ENCODE measurements at places on chromosomes 13 and 19. TPM values are rescaled to one million over a fixed set of nuclear protein-coding genes. Genes with fewer than 3 reads are reported as not detected.
A peak's percentile ranks its signal among the peaks of the same experiment; 100 is the strongest.

GRCh38 chr19:54266133-54266532 lies 9.1 kb upstream of the LILRB5 start:
- H3K27me3 ChIP-seq: no peaks in the 10 kb centered on the region
- no peak overlapping the region for H3K4me3 ChIP-seq
- H3K36me3 ChIP-seq: no peaks in the 10 kb centered on the region
- H3K4me1 ChIP-seq: no peaks in the 10 kb centered on the region

DNA sequence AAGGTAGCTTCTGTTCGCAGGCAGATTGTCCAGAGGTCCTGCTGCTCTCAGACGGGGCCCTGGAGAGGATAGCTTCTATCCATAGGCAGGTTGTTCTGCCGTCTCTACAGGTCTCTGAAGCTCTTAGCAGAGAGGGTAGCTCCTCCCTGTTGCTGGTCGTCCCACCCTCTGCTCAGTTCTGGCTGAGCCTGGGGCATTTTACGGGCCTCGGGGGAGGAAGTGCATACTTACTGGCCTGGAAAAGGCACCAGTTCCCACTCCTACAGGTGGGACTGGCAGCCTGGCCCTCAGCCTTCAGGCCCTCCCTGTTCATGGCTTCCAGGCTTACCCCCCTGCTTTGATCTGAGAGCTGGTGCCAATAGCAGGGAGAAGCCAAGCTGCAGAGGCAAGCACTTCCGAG lies 42.3 kb downstream of the USPL1 start:
- peak overlapping the region; percentile 19 for H3K27ac ChIP-seq
- peaks cover 16% of the 10 kb centered on the region for H3K36me3 ChIP-seq
- no peaks in the 10 kb centered on the region for H3K27me3 ChIP-seq

Gene KASH5
- not detected for polyA plus RNA-seq

DNA sequence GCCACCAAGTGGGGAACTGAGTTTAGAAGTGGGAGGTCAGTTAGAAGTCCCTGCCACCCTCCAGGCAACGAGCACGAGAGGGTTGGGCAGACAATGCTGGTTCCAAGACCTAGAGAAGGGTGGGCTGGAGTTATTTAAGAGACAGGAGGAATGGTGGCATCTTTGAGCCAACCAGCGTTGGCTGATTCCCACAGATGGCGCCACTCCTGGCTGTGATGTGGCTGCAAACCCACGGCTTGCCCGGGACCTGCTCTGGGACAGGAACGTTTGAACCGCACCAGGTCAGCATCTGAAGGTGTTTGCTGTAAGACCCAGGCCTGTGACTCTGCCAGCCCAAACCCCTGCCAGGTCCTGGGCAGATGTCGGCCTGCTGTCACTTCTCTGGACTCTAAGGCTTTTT lies 42.8 kb downstream of the BICRA start:
- peak overlapping the region; percentile 3 for H3K27ac ChIP-seq
- no peaks in the 10 kb centered on the region for H3K36me3 ChIP-seq
- H3K27me3 ChIP-seq: no peaks in the 10 kb centered on the region
- DNase-seq: no peak
- no peak overlapping the region for H3K4me3 ChIP-seq

DNA sequence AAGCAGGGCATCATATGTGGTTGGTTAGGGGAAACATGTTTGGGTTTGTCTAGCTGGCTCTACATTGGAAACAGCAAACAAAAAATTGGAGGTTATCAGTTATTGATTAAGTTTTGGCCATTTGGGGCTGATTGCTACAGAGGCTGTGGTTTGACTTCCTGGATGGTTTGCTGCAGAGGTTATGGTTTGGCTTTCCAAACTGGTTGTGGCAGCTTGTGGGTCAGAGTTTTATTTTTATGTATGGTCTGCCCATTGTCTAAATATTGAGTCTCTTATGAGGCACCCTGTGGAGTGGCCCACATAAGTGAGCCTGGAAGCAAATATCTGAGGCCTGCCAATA lies 261.6 kb downstream of the GPC5 start:
- DNase-seq: no peak
- H3K4me1 ChIP-seq: no peaks in the 10 kb centered on the region
- no peak overlapping the region for H3K4me3 ChIP-seq
- no peak overlapping the region for H3K27ac ChIP-seq

GRCh38 chr13:107574517-107575210 lies 640.7 kb downstream of the LIG4 start:
- H3K4me1 ChIP-seq: no peaks in the 10 kb centered on the region
- H3K4me3 ChIP-seq: no peak overlapping the region
- DNase-seq: no peak
- no peaks in the 10 kb centered on the region for H3K36me3 ChIP-seq

Gene ZNF181
- polyA plus RNA-seq: 4.4 TPM

- H3K4me3 ChIP-seq: no peak overlapping the region
- no peak for DNase-seq
- no peaks in the 10 kb centered on the region for H3K36me3 ChIP-seq
- H3K27me3 ChIP-seq: no peaks in the 10 kb centered on the region
Observed at GRCh38 chr19:17441241-17442021, 7.0 kb downstream of the TMEM221 start.

DNA sequence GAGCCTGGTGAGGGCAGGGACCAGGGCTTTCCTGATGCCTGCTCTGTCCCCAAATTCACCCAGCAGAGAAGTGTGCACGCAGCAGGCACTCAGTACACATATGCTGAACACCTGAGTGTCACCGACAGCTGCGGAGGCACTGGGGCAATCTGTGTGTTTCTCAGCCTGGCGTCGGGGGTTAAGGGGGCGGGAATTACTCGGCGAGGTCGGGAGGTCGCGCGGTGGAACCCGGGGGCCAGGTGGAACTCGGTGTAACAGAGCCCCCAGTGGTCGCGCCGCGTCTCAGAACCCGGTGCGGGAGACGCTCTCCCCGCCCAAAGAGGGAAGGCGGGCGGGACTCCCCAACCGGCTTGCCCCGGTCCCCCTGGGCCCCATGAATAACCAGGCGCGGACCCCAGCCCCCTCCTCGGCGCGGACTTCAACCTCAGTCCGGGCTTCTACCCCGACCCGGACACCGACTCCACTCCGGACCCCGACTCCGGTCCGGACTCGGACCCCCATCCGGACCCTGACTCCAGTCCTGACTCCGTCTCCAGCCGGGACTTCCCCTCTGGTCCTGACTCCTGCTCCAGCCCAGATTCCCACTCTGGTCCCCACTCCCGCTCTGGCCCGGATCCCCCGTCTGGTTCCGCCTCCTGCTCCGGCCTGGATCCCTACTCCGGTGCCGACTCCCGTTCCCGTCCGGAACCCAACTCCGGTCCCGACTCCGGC lies at the start of gene SELENOV:
Gene SELENOV (plus strand): TSS at position 300 of the 711 bp plus-strand sequence. CDS start 74 bp downstream, at position 374.
- H3K4me1 ChIP-seq: no peaks in the 10 kb centered on the region
- H3K36me3 ChIP-seq: no peaks in the 10 kb centered on the region
- H3K27ac ChIP-seq: no peak within 1 kb of the TSS
- H3K27me3 ChIP-seq: peaks cover 18% of the 10 kb centered on the region

DNA sequence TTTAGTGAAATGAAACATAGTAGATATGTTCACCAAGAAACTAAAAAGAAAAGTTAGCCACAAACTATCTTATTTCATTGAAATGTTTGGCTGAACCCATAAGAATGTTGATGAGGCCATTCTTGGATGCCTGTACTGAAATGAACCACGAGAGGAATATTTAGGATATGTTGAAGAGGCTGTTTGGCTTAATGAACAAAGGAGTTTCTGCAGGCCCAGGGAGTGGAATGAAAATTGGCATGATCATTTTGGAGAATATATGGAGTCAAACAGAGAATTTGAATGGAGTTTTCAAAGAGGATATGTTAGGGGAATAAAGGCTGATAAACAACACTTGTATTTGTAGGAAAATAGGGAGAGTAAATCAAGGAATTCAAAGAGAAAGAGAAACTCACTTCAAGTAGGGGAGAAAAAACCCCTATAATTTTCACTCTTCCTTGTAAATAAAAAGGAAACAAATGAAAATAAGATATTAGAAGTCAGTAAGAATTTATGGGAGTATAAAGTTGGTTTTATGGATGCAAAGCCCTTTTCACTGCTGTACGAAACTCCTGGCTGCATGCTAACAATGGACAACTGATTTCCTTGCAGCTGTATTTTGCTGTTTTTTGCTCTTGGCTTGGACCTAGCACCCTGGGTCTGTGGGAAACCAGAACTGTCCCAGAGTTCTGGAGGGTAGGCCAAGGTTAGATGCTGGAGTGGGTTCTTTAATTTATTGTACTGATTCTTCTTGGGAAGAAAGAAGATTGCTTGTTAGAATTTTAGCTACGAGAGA lies 36.5 kb downstream of the KL start:
- H3K36me3 ChIP-seq: no peaks in the 10 kb centered on the region
- peaks cover 29% of the 10 kb centered on the region for H3K4me1 ChIP-seq
- no peak for DNase-seq
- no peaks in the 10 kb centered on the region for H3K27me3 ChIP-seq
- H3K4me3 ChIP-seq: peak overlapping the region; percentile 7
- peak overlapping the region; percentile 70 for H3K27ac ChIP-seq

Gene ZMYM5
- 6.2 TPM for polyA plus RNA-seq

Gene RYR1
- under 0.01 TPM for polyA plus RNA-seq

DNA sequence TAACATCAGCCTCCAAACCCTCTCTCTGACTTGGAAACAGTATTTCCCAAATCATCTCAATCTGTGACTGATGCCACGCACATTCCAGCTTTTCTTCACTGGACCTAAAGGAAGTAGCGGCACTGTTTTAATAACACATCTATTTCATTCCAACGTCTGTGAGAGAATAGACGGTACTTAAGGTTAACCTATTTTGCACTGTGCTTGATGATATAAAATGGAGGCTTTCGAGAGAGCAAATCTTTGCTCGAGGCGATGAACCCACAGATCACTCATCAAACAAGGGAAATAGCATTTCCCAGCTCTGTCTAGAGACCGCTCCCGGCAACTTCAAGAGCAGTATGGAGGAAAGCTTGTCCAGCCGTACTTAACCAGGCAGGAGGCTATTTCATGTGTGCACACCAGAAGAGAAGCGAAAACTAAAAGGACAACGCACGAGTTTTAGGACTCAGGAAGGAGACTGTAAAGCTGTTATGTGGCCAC lies 2.9 kb downstream of the UBL3 start:
- H3K36me3 ChIP-seq: no peaks in the 10 kb centered on the region
- peaks cover 41% of the 10 kb centered on the region for H3K4me1 ChIP-seq
- H3K27ac ChIP-seq: peak overlapping the region; percentile 99
- no peaks in the 10 kb centered on the region for H3K27me3 ChIP-seq

DNA sequence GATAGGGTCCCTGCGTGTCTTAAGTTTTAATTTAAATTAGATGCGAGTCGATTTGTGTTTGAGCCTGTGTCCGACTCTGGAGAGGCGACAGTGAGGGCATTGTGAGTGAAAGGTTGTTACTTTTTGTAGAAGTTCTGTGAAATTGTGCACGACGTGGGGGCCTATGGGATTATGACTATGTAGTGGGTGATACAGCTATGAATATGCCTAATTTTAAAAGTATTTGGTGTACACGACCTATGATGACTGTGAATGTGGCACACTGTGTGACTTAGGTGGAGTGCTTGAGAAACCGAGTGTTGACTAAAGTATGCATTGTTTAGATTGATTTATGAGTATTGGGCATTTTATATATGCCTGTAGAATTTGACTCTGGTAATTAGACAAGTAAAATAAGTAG lies 646 bp downstream of the ZNF567 start:
- peaks cover 14% of the 10 kb centered on the region for H3K4me1 ChIP-seq
- peak overlapping the region; percentile 83 for H3K4me3 ChIP-seq
- peaks cover 14% of the 10 kb centered on the region for H3K36me3 ChIP-seq
- H3K27ac ChIP-seq: peak overlapping the region; percentile 77
- DNase-seq: no peak

GRCh38 chr13:72469906-72470305 lies 257.5 kb downstream of the MZT1 start:
- H3K27ac ChIP-seq: no peak overlapping the region
- peaks cover 16% of the 10 kb centered on the region for H3K4me1 ChIP-seq
- H3K4me3 ChIP-seq: no peak overlapping the region
- no peaks in the 10 kb centered on the region for H3K27me3 ChIP-seq
- no peaks in the 10 kb centered on the region for H3K36me3 ChIP-seq

GRCh38 chr19:2603334-2603733 lies 99.2 kb downstream of the GNG7 start:
- peak overlapping the region; percentile 8 for H3K4me3 ChIP-seq
- peak overlapping the region; percentile 94 for H3K27ac ChIP-seq
- DNase-seq: peak; percentile 78

- no peaks in the 10 kb centered on the region for H3K36me3 ChIP-seq
- H3K4me1 ChIP-seq: no peaks in the 10 kb centered on the region
- H3K4me3 ChIP-seq: no peak overlapping the region
Observed at GRCh38 chr13:70390968-70391367, 282.7 kb upstream of the KLHL1 start.

DNA sequence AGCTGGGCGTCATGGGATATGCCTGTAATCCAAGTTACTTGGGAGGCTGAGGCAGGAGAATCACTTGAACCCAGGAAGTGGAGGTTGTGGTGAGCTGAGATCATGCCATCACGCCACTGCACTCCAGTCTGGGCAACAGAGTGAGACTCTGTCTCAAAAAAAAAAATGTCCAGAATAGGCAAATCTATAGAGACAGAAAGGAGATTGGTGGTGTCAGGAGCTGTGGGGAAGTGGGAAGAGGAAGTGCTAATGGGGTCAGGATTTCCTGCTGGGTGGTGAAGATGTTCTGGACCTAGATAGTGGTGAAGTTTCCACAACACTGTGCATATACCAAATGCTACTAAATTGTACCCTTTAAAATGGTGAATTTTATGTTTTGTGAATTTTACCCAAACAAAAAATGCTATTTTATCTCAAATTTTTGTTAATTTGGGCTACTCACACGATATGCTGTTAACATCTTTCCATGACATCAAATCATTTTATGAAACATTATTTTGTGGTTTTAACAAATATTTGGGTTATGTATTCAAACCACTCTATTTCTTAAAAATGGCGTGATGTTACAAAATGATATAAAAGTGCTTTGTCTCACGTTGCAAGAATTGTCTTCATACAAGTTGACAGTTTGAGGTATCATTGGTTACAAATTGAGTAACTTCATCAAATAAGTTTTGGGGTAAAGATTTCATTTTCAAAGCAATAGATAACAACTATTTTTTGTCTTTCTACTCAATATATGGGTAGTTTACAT lies 7.4 kb upstream of the CYP4F3 start:
- H3K36me3 ChIP-seq: no peaks in the 10 kb centered on the region
- H3K27me3 ChIP-seq: peaks cover 7% of the 10 kb centered on the region
- no peaks in the 10 kb centered on the region for H3K4me1 ChIP-seq
- H3K4me3 ChIP-seq: no peak overlapping the region
- no peak overlapping the region for H3K27ac ChIP-seq

Gene SLAIN1
- 2.4 TPM for polyA plus RNA-seq

Gene TINCR
- polyA plus RNA-seq: 2.8 TPM

GRCh38 chr19:4993683-4994082 lies 24.8 kb downstream of the KDM4B start:
- no peaks in the 10 kb centered on the region for H3K27me3 ChIP-seq
- no peak overlapping the region for H3K27ac ChIP-seq
- no peak for DNase-seq
- H3K36me3 ChIP-seq: no peaks in the 10 kb centered on the region
- peaks cover 9% of the 10 kb centered on the region for H3K4me1 ChIP-seq

Gene GNG7
- polyA plus RNA-seq: 1.2 TPM

DNA sequence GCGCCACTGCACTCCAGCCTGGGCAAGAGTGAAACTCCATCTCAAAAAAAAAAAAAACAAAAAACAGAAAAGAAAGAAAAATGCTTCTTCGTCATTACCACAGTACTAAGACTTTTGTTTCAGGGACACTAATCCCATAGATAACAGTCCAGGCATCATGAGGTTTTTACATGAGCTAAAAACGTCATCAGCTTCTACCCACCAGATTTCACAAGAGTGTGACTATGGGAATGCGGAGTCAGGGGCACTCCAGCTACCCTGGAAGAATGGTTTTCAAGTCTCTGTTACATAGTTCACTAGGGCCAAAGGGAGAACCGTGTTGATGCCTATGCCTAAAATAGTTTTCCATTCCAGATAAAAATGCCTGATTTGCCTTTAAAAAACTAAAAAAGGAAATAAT lies 33.2 kb downstream of the RAB20 start:
- H3K27ac ChIP-seq: peak overlapping the region; percentile 23
- H3K4me1 ChIP-seq: no peaks in the 10 kb centered on the region
- peak; percentile 49 for DNase-seq
- H3K4me3 ChIP-seq: no peak overlapping the region
- no peaks in the 10 kb centered on the region for H3K36me3 ChIP-seq

Data from sigmoid colon (tissue), 7 donors.